ENCODE measurements at places on chromosomes 4 and X.

DNA sequence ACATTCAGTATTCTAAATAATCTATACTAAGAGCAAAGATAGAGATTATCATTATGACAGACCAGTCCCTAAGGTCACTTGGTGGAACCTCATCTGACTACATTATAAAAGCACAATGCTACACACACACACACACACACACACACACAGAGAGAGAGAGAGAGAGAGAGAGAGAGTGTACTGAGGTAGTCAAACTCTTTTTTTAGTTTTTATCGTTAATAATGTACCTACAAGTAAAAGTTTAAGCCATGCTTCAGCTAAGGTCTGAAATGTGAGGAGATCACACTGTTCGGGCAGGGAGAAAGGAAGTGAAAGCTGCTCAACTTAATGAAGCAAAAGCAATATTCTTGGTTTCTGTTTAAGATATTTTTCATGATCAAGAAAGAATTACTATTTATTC lies 75.8 kb upstream of the CCDC160 start:
- DNase-seq, result no peak

- DNase-seq, result no peak
Measured at GRCh38 chrX:44637282-44637681, 94.6 kb upstream of the FUNDC1 start.

DNA sequence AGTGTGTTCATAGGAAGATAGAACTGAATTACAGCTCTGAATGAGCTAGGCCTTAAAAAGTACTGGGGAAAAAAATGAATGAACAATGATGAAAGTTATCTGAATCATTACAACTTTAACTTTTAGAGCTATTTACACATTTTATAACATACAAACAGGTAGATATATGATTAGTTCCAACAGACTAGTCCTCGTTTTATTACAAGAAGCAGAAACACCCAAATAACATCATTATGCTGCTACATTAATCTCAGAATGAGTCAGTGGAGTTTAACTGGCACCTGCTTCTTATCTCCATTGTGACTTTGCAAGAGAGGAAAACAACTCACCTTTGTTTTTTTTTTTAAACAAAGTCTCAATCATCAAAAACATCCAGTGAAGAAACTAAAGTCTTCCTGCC lies 15.2 kb downstream of the ATP8A1 start:
- no peak for DNase-seq

DNA sequence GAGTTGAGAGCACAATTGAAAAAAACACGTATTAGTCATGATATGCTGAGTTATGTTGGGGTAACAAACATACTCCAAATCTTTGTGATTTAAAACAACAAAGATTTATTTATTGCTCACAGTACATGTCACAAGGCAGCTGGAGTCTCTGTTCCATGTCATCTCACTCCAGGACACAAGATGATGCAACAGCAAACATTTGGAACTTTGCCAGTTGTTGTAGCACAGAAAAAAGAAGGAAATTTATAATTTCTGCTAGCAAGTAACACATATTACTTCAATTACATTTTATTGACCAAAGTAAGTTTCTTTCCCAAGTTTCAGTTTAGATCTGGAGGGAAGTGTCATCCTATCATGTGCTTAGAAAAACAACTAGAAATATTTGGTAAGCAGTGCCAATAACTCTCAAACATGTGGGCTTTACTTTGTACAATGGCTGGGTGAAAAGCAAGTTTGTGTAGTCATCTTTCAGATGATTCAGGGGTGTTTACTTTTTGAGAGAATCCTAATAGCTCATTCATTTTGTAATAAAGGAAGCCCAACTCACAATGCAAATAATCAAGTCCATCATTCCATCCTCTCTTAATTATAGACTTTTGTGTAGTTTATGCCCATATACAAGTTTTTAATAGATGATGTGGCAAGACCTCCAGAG lies 452.3 kb downstream of the ZIC3 start:
- DNase-seq, result no peak

GRCh38 chrX:153778684-153779101 lies 2.1 kb upstream of the SRPK3 start:
- DNase-seq, result no peak

DNA sequence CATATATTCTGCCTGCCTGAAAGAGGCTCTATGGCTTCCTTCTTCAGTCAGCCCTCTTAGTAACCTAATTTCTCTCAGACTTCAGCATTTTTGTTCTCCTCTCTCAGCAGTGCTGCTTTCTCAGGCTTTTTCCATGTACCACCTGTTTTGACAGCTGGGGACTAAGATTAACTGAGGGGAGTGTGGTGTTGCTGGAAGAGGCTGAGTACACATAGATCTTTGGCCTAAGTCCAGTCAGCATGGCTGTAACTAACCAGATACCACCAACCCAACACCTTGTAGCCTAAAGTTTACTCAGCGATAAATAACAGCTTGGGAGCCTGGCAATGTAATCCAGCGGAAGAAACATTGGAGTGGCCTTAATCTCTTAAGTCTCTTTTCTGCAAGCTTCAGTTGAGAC lies 85.5 kb downstream of the RTL3 start:
- DNase-seq, result no peak

- no peak for DNase-seq
Measured at GRCh38 chr4:17189401-17189720, 290.9 kb upstream of the LDB2 start.

DNA sequence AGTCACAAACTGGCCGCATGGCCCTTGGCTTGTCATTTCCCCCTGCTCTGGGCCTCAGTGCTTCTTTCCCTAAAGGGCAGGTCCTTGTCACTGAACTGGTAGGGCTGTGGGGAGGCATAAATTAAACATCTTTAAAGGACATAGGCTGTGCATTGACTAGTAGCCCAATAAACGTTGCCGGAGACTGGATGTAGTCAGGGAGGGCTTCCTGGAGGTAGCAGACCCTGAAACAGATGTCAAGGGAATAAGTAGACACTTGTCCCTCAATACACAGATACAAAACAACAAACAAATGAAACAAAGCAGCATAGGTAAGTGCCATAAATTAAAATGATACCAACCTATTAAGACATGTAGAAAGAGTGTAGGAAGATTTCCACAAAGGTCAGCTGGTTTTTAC lies 71.8 kb upstream of the PSAPL1 start:
- DNase-seq, result no peak

DNA sequence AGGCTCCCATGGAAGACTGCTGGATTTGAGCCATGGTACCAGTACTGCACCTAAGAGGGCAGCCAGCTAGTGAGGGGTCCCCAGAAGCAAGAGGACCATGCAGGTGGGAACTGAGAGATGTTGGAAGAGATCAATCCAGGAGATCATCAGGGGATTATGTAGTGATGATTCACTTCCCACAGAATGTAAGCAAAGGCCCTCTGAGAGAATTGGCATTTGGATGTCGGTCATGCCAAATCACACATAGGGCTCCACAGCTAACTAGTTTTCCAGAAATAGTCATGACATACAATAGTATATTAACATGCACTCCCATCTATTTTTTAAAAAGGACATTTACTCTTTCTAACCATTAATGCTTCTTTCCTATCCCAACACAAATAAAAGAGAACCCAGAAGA lies 112.5 kb downstream of the RASGEF1B start:
- DNase-seq, result no peak

DNA sequence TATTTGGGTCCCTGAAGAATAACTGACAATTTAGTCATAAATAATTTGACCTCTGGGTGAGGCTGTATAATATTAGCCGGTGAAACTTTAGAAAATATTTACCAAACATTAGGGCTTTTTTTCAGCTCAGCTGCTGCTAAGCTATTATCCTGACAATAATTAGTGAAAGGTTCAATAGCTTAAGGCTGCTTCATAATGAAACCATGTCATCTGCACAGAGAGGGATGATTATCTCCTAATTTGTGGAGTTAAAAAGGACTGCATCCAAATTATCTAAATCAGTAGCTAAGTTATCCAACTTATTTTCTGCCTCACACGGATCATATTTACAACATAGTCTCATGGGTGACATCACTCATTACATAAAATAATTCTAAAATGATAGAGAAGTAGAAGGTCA lies 1249.8 kb downstream of the RAPGEF2 start:
- no peak for DNase-seq

- DNase-seq, result no peak
Measured at GRCh38 chrX:132676561-132677186, 187.8 kb upstream of the MBNL3 start.

DNA sequence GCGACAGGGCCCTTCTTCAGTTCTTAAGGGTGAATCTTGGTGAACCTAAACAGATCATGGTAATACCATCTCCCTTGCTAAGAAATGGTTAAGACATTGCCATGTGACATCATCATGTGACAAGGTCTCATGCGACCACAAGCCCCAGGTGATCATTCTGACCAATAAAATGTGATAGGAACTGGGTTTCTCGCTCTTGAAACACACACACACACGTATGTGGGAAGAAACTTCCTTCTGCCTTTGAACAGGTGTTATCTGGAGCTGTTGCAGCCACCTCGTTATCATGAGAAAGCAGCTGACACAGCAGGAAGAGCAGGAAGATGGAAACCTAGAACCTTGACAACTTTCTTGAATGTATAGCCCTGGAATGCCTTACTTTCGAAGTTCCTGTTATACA lies 10.2 kb downstream of the SOD3 start:
- no peak for DNase-seq

GRCh38 chr4:22668301-22668700 lies 24.4 kb upstream of the GBA3 start:
- DNase-seq, result no peak

DNA sequence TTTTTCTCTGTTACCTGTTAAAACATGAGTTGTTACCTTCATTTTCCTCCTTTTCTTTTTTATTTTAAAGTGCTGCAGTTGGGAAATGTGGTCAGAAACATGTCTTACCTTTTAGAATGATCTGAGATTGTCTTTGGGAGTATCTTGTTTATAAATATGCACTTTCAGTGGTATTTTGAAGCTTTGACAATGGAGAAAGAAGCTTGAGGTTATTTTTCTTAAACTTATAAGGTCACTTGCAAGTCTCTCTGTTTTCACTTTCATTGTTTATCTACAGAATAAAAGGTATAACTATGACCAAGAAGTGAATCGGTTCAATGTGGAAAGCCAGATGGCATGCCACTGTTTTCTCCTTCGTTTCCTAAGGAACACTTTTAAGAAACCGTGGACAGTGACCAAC lies 167.5 kb upstream of the SLC7A11 start:
- no peak for DNase-seq

GRCh38 chrX:109728173-109728535 lies 4.9 kb downstream of the ACSL4 start:
- no peak for DNase-seq

GRCh38 chr4:38463268-38463958 lies 200.6 kb upstream of the KLF3 start:
- DNase-seq, result no peak

DNA sequence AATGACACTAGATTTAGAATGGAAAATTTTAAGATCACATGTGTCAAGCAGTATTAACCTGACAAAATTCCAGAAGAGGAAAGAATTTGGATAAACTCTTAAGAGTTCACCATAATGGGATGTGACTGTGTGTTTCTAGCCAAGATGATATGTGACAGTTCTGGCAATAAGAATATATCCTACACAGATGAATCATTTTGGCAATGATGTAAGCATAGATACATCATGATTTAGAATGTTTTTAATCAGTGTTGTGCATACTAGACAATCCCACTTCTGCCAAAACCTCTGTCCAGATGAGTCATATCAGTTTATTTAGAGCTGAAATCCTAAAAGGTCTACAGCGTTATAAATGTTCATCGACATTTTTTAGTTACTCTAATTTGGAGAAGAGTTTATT lies 48.8 kb downstream of the PTCHD1 start:
- DNase-seq, result no peak

DNA sequence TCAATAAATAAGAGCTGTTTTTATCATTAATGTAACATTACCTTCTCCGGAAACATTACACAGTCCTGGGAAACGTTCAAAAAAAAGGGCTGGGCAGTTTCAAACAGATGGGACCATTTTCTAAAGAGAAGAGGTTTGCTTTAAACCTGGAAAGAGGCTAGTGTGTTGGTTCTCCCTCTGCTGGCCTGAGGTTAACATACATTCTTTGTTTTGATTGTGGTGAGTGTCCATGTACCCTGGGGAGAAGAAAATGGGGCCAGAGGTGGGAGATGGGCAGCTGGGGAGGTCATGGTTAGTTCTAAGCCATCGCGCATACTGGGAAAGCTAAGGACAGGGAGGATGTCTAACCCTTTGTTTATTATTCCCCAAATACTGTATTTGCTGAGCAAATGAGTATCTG lies 194.7 kb downstream of the CPEB2 start:
- no peak for DNase-seq

DNA sequence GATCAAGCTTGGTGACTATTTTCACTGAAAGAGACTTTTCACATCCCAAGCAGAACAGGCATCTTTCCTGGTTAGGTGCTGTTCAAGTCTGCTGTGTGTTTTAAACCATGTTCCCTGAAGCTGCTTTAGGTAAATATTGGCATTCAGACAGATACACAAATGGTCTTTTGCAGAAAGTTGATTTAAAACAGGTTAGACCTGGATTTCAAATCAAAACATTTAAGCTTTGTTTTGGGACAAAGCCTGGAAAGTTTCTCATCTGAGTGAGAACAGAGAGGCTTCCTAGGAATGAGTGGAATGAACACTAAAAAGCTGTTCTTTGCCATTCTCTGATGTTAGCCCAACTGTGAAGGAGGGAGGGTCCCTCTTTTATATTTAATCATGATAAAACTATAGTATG lies 10.1 kb downstream of the ANXA3 start:
- no peak for DNase-seq

- no peak for DNase-seq
Measured at GRCh38 chrX:153573984-153574383, 25.0 kb downstream of the CCNQ start.

GRCh38 chr4:52665592-52665991 lies 6.5 kb upstream of the USP46 start:
- DNase-seq, result no peak

GRCh38 chr4:41655177-41655576 lies 93.3 kb downstream of the PHOX2B start:
- no peak for DNase-seq

DNA sequence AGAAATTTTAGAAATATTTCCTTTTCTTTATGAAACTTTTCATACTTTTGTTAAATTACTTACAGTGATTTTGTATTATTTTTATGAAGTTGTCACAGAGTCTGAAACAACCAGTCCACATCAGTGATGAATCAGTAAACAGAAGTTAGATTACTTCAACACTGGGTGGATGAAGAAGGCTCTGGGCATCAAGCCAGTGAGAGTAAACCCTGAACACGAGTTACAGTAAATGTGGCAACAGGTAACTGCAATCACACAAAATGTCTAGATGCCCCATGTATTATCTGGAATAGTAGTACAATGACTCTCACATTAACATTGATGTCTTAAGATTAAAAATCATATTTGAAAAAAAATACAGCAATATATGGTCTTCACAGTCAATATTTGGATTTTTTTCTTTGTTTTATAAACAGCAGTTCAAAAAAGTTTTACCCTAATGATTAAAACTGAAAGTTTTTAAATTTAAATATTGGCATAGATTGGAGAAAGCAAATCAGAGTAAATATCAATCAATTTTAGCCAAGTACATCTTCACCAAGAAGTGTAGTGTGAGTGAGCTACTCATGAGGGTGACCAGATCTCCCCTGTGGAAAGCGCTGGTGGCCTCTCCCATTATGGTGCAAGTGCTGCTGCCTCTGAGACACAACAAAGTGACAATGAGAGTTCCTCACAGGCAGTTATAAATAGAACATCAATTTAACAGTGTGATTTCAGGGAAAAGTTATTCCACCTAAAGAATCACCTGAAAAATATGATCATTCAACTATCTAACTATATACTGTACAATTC lies 63.2 kb upstream of the UGT2B7 start:
- no peak for DNase-seq

All from activated T-helper 1 cell treated with anti-CD3 and anti-CD28 coated beads, Interleukin-12 subunit alpha, Interleukin-12 subunit beta, Interleukin-2, Interleukin-4 antibody, amounts not matched to agents 30 ng/mL and 10 ng/mL and 1 ng/mL, durations not matched to agents 14 hours and 24 hours and 36 hours (primary cell).